ENCODE measurements at places on chromosomes 3 and 15.

- no peak for DNase-seq
These were observed 607 bp upstream of the PPP1R14D start for GRCh38 chr15:40829115-40829514.

DNA sequence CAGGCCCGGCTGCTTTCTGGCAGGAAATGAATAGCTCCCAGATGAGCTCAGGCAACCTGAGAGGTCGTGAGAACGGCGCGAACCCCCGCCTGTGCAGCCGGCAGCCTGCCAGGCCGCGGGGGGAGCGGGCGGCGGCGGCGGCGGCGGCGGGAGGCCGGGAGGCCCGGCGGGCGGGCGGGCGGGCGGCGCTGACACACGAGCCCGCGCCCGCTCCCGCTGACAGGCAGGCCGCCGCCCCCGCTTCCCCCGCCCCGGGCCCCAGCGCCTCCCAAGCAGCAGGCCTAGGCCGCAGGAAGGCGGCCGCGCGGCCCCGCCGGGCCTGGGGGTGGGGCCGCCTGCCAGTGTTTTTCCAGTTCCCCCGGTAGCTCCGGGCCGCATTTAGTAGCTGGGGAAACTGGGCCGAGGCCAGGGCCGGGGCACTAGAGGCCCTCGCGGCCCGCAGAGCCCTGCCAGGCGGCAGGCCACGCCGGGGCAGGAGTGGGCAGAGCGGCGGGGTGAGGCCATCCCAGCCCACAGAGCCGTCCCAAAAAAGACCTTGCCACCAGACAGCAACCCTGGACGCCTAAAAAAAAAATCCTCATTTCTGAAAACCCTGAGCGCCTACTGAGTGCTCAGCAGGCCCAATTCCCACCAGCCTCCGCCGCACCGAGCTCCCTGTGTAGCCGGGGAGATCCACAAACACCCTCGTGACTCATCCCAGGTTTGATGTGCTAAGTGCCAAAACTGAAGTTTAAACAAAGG is 5.6 kb downstream of the HES1 start:
- DNase-seq, result no peak

- DNase-seq, result no peak
These were observed 35.0 kb upstream of the ARID3B start for GRCh38 chr15:74505837-74506514.

DNA sequence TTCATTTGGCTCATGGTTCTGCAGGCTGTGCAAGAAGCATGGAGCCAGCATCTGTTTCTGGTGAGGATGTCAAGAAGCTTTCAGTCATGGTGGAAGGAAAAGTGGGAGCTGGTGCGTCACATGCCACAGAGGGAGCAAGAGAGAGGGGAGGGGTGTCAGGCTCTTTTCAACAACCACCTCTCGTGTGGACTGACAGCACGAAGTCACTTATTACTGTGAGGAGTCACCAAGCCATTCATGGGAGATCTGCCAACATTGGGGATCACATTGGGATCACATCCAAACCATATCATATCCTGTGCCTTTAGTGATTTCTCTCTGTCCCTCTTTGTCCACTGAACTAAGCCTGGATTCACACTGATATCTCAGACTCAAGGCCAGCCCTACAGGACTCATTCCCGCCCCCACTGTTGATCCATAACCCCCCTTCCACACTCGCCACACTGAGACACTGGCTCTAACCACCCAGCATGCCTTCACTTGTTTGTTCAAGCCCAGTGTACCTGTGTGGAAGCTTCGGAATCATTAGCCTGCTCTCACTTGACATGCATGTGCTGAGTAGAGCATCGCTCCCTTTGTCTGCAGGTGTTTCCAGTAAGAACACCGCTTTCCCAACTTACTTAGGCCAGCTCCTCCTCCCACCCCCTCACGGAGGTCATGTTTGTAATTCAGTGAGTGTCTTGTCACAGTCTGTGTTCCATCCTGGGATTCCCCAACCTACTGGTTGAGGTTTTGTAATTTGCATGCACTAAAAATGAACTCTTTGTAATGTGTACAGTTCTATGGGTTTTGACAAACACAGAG is 132.2 kb downstream of the KLF13 start:
- no peak for DNase-seq

GRCh38 chr3:160709477-160710182 is 32.7 kb downstream of the ARL14 start:
- no peak for DNase-seq

- no peak for DNase-seq
These were observed 82.8 kb downstream of the SMAD3 start for GRCh38 chr15:67148196-67148701.

GRCh38 chr3:36937492-36937891 is 7.4 kb downstream of the TRANK1 start:
- DNase-seq, result no peak

DNA sequence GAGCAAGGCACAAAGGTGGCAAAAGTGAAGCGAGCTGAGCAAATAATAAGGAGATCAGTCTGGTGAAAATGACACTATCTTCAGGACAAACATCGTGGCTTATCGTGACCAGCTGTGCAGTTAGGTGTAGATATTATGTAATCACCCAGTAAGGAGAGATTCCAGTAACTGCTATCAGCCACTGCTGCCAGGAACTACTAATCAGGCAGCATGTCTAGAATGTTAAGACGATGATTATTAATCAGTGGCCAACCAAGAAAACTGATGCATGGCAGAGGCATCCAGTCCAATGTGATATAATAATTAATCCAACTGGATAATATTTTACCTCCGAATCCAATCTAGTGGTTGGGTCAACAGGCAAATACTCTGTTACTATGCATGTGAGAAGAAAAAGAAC is 252.7 kb upstream of the ZPLD1 start:
- DNase-seq, result no peak

- no peak for DNase-seq
These were observed 217.6 kb upstream of the IL12A start for GRCh38 chr3:159770998-159771397.

GRCh38 chr15:81853150-81853748 is 192.6 kb downstream of the MEX3B start:
- DNase-seq, result no peak

DNA sequence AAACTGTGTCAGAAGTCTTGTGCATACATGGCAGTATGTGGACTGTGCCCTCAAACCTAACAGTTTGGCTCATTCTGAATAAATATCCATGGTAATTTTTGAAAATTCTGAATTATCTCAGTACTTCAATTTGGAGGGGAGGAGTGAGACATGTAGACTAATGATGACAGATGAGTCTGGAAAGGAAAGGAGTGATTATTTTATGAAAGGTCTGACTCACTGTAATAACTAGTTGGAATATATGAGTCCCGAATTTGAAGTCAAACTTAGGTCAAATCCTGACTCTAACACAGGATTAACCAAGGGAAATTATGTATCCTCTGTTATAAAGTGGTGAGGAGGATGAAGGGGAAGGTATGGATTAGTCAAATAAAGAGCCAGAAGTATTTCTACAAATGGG is 38.6 kb downstream of the SUCNR1 start:
- DNase-seq, result no peak

DNA sequence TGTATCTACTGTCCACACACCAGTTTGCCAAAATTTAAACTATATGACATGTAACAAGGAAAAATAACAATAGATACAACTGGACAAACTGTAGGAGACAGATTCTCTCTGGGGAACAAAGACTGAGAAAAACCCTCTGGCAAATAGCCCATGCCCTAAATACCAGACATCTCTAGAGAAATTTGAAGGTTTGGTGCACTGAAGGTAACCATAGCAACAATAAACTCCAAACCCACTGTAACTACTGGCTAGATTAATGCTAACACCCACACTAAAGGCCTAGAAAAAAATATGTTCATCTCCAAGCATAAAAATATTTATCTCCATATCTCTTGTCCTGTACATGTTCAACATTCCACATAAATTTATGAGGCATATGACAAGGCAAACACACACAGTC is 267.1 kb downstream of the STXBP5L start:
- DNase-seq, result no peak

DNA sequence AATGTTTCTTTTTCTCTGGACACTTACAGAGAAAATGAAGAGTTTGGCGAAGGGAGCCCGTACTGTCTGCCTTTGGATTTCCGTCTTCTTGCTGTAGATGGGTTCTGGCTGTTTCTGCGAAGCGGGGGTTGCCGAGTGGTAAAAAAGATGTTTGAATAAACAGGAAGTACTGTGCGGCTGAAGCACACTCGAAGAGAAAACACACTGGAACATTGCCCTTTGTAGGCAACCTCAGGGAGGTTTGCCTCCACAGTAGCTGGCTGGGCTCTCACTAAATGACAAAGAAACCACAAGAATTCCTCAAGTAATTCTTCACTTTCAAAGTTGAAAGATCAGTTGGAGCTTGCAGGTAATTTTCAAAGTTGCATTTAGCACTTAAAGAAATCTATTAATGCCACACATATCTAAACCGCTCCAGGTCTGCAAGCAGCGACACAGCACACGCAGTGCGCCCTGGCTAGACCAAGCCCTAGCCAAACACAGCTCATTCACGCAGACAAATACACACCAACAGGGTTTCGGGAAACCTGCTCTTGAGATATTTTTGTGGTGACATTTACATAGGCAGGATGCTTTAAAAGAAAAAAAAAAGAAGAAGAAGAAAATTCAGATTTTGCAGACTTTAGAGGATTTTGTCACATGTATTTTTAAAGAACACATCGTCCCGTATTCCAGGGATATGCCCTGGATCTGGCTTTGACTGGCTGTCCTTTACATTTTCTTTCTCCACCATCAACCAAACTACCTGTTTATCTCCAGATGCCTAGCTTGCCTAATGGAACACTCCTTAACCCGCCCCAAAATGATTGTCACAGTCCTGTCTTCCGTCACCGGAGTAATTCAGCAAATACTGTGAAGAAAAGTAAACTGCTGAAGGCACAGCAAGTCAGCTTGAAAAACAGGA is 452.8 kb downstream of the FOXP1 start:
- DNase-seq, result peak; percentile 47

DNA sequence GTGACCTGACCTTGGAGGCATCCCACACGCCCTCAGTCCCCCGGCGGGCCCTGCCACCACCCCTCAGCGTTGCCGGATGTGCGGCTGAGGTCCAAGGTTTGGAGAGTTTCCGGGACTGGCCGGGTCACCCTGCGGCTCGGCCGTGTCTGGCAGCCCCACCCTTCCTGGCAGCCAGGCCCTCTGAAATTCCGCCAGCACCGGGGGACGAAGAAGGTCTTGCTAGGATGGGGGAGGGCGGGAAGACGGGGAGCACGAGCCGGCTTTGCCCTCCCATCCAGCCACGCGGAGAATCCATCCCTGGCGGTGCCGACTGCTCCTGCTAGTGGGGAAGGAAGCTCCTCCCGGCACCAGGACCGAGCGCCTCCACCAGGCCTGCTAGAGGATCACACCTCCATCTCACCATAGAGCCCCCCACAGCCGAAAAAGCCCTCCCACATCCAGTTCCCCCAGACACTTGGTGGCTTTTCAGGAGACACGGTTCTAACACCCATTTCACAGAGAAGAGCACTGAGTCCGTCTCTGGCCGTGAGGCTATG is 81.5 kb downstream of the CPN2 start:
- DNase-seq, result no peak

DNA sequence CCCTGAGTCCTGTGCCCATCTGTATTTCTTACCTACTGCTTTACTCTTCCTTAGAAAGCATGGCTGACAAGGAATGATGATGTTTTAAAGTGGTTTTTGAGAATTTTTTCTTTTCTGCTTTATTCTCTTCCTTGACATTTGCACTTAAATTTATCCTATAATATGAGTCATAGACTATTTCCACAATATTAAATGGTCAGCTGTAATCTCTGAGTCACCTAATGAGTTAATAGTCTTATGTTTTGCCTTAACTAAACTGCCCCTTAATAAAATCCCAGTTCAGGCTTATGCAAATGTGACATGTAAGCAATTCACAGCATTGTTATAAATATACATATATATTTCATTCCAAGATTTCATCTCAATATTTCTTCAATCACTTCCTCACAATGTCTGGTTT is 23.8 kb downstream of the MEIS2 start:
- DNase-seq, result no peak

DNA sequence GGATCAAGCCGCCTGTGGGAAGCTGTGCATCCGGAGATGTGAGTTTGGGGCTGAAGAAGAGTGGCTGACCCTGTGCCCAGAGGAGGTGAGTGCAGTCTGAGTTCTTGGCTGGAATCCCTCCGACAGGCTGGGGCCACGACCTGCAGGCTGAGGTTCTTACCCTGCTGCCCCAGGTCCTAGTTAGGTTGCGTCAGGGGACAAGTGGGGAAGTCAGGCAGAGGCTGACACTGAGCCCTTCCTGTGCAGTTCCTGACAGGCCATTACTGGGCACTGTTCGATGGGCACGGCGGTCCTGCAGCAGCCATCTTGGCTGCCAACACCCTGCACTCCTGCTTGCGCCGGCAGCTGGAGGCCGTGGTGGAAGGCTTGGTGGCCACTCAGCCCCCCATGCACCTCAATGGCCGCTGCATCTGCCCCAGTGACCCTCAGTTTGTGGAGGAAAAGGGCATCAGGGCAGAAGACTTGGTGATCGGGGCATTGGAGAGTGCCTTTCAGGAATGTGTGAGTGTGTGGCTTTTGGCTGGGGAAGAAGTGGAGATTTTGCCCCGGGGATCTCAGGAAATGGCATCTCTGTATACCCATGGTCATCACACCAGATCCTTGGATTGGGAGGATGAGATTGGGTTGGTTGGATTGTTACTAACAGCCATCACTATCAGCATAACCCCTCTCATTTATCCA is 1.3 kb downstream of the PPM1M start:
- no peak for DNase-seq

DNA sequence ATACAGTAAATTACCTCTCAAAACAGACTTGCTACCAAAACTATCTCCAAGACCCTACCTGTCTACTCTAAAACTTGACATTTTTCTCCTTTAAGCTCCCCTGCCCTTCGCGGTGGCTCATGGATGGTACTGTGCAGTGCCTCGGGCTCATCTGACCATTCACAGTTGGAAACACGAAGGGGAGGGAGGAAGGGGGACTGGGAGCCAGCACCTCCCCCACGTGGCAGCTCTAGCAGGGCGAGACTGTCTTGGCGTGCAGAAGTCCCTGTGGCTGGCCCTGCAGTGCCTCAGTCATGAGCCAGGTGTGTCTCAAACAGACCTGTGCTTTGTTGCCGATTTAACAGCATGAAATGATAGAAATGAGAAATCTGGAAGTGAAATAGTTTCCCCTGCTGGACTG is 372.0 kb downstream of the GABRG3 start:
- DNase-seq, result no peak

DNA sequence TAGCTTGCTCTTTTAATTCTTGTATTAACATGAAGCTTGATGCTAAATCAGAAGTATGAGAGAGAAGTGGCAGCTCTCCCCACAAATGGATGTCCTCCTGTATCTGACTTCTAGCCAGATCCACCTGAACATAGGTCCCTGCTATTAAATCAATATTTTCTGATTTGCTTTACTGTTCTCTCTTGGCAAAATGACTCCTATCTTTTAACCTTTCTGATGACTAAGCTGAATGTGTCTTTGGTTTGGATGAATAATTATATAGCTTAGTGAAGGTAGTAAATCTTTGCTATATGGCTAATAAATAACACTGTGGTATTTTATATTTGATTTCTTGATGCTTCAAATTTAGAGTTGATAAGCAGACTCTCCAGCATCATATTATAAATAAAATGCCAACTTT is 28.3 kb upstream of the ARL14 start:
- no peak for DNase-seq

- no peak for DNase-seq
These were observed 6.6 kb upstream of the CCNL1 start for GRCh38 chr3:157166561-157166960.

- DNase-seq, result no peak
These were observed 302.0 kb downstream of the RYR3 start for GRCh38 chr15:33612721-33613304.

GRCh38 chr3:21159543-21159906 is 591.5 kb downstream of the ZNF385D start:
- DNase-seq, result no peak

GRCh38 chr3:172622916-172623700 is 87.8 kb downstream of the NCEH1 start:
- DNase-seq, result peak; percentile 19

Data from stimulated activated CD8-positive, alpha-beta memory T cell treated with anti-CD3 and anti-CD28 coated beads, Interleukin-7, amount 100 ng/mL, for 1 hour (primary cell).